ENCODE measurements at places on chromosomes 2 and 18.

DNA sequence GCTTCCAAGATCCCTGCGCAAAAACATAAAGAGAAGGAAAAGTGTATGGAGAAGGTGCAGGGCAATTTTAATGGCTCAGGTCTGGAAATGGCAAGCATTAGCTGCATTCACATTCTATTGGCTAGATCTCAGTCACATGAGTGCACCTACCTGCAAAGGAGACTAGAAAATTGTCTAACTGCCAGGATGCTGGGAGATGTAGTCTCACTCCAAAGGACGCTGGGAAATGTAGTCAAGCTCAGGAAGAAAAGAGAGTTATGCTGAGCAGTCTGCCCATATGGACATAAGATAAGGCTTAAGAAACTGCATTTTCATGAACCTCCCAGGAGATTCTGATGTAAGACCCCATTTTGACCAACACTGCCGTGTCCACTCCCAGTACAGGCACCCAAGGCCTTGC, 9.5 kb upstream of the KLHL29 start:
- no peak for DNase-seq

- no peak for DNase-seq
Measured at GRCh38 chr18:814300-815084, 2.5 kb upstream of the YES1 start.

- no peak for DNase-seq
Measured at GRCh38 chr2:98771264-98771663, 40.3 kb upstream of the MGAT4A start.

DNA sequence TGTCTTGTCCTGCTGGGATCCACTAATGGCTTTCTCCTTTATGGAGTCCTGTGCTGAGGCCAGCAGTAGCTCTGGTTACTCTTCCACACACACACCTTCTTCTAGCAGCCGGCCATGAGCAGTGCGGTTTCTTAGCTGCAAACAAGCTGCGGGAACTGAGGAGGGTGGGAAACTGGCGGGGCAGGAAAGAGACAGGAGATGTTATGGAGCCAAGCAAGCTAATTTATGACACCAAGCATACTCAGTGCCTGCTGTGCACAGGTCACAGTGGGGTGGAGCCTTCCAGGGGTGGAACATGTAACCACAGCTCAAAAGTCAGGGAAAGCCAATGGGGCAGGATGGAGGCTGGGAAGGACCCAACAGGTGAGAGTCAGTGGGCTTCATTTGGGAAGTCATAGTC, 180.8 kb downstream of the FAM210A start:
- DNase-seq: no peak
